ENCODE measurements at places on chromosomes 13 and 19.
A peak's percentile ranks its signal among the peaks of the same experiment; 100 is the strongest.

- DNase-seq = no peak
Measured at GRCh38 chr13:26420282-26420960, 137.1 kb upstream of the WASF3 start.

DNA sequence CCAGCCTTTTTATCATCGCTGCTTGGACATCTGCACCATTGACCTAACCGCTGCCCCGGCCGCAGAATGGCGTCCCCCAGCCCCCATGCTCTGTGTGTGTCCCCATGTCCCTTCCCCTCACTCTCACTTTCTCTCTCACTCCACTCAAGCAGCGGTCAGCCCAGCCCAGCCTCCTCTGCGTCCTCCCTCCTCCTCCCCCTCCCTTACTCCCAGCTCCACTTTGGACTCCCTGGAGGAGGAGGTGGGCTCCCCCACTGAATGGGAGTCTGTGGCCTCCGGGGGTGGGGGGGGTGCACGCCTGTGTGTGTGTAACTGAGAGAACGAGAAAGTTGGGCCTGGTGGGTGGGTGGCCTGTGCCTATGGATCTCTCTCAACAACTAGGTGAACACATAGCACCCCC, 2.2 kb downstream of the MAP2K7 start:
- no peak for DNase-seq

- DNase-seq = no peak
Measured at GRCh38 chr19:2235381-2236063, 607 bp downstream of the PLEKHJ1 start.

GRCh38 chr13:113880651-113881611, 17.1 kb upstream of the GAS6 start:
- DNase-seq = peak; percentile 43

- DNase-seq = peak; percentile 74
Measured at GRCh38 chr13:43303033-43303729, 279.8 kb downstream of the DNAJC15 start.

GRCh38 chr13:41673640-41674039, 216.3 kb downstream of the RGCC start:
- DNase-seq = no peak

DNA sequence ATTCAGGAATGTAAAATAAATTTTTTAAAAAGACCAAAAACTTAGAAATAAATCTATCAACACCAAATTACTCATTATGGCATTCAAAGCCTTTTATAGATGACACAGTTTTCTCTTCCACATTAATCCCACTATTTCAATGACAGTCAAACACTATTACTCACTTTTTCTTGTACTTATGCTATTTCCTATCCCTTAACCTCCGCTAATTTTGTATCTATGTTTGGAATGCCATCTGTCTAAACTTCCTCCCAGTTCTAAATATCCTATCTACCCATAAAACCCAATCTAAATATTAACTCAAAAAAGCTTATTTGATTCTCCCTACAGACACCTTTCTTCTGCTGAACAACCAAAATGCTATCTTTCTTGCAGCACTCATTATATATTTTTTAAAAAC, 203.5 kb downstream of the ENOX1 start:
- no peak for DNase-seq

- no peak for DNase-seq
Measured at GRCh38 chr13:73741742-73742141, 392.5 kb downstream of the KLF12 start.

- no peak for DNase-seq
Measured at GRCh38 chr13:98522371-98522770, 54.5 kb downstream of the STK24 start.

- no peak for DNase-seq
Measured at GRCh38 chr13:20942938-20943559, 40.5 kb upstream of the XPO4 start.

GRCh38 chr13:68708336-68708908, 1399.2 kb upstream of the ATXN8OS start:
- DNase-seq = no peak

DNA sequence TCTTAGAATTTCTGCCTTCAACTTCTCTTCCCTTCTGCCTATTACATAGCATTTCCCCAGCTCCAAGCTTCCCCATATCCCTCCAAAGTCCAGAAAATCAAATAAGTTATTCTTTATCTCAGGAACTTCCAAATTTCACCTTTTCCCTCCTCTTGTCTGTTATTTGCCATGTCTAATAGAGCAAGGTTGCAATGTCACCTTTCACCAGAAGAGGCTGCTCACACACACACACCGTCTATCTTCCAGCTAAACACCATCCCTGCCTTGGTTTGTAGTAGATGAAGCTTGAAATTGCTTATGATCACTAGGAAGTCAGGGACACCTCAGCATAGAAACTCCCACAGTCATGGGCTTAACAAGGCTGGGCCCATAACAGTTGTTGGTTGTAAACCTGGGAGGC, 48.4 kb downstream of the ZNRF4 start:
- DNase-seq = no peak

DNA sequence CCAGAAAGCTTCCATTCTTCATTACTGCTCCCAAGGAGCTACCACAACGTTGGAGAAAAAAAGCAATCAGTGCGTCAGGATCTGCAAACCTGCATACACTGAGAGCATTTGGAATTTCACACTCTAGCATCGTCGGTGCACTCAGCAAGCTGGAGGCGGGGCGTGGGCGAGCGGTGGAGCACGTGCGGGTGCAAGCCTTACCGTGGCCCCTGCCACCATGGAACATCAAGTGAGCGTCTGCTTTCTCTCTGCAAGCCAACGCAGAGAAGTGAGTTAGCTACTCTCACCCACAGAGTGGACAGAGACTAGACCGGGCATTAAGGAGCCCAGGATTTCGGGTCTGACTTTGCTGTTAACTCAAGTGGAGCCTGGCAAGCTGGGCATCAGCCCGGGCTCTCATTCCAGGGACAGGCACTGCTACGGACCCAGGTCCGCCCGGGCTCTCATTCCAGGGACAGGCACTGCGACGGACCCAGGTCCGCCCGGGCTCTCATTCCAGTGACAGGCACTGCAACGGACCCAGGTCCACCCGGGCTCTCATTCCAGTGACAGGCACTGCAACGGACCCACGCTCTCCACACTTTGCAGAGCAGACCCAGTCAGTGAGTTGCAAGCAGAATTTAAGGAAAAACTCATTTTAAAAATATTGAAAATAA, 124.1 kb upstream of the SPACA7 start:
- peak; percentile 32 for DNase-seq

GRCh38 chr19:35786299-35787160, 11.2 kb downstream of the ARHGAP33 start:
- DNase-seq = no peak

DNA sequence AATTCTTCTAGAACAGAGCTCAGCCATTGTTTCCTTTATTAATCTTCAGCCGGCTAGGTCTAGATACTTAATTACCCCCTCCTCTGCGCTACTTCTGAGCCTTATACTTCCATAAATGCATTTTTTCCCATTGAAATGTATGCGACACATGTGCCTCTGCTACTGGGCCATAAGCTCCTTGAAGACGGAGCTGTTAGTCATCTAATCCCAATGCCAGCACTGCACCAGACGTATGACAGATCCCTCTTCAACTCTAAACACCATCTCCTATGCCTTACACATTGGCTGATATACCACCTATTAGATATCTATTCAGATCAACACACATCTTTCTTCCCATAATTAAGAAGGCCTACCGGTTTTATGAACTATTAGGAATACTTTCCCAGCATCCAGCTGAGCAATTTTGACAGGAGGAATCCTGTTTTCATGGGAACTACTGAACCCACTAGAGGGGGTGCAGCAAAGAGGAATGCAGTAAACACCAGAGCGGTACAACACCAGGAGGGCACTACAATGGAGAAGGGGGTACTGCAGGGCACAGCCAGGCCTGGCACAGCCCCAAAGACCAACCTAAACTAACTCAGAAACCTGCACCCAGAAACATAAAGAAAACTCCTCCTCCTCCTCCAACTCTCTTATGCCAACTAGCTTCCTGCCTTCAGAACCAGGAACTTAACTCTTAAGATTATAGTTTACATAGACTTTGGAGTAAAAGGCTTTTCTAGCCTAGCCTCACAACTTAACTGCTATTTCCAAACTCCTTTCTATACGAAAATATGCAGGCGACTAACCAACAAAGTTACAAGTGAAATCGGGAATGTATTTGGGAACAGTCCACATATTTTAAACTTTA, 18.7 kb downstream of the STK24 start:
- DNase-seq = no peak

DNA sequence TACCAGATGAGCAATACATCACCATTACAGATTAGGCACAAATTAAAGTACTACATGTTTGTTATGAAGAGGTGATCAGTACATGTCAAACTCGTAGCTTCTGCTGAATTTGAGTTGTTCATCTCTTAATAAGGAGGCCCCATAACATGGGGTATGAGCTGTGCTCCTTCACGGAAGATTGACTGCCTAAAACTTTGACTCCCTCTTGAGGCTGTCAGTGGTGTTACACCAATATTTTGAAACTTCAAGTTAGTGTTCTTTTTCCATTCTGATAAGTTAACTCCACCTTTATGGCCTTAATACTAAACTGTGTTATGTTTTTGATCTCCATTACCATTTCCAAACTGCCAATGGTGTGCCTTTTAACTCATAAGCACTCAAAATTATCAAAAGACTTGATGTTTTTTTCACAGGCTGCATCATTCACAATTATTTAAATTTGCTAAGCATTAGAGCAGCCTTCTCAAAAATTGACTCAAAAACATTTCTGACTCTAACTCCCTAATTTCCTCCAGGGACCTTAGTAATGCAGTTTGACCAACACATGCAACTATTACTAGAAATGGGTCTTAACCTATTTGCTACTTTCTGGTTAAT, 1591.5 kb downstream of the PCDH9 start:
- DNase-seq = no peak

DNA sequence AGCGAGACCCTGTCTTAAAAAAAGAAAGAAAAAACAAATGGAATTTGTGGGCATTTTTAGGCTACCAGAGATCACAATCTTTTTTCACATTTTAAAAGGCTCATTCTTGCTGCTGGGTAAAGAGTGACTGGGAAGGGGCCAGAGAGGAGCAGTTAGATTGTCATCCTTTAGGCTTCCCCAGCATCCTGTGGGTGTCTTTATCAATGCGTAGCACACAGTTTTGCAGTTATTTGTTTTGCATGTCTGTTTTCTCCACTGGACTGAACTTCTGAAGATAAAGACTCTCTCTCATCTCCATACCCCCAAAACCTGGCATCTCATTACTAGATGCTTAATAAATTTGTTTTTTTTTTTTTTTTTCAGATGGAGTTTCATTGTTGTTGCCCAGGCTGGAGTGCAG, 2.1 kb upstream of the UTP14C start:
- DNase-seq = no peak

GRCh38 chr19:57441979-57442752, 7.0 kb downstream of the ZNF749 start:
- DNase-seq = no peak

DNA sequence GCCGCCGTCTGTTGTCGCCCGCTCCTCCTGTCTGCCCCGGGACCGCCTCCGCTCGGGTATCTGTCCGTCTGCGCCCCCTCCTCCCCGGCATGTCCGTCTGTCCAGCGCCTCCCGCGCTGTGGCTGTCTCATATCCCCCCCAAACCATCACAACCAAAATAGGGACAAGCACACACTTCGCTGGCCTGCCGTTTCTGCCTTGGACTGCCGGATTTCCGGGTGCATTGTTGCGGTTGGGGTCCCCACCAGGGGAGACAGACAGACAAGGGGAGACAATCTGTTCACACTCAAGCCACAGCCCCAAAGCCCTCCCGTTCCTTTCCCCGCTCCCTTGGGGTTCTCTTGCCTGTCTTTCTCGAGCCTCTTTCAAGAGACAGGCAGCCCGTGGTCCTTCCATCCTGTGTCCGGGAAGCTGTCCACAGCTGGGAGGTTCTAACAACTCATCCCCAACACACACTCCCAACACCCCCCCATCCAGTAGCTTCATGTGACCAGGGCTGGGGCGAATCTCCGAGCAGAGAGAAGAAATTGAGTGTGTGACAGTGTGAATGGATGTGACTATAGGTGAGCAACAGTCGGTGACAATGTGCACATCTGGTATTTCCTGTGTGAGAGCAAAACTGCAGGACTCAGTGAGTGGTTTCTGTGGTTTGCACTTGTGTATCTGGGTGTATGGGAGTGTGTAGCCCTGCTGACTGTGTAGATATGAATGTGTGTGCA, 16.5 kb upstream of the FOSB start:
- no peak for DNase-seq

DNA sequence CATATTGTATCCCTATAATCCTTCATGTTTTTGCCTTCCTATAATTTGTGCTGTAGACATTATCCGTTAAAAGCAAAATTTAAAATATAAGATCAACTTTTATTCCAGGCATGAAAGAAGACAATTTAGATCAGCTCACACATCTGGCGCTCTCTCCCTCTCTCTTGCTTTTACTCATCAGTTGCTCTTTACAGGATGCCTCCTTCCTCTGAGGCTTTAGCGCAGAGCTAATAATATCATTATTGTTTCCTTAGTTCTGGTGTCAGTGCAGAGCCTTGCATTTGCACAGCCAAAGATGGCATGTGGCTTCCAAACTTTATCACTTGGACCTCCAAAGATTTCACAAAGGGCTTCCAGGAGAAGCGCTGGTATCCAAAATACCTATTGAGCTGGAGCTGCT, 295.1 kb downstream of the FGF9 start:
- DNase-seq = no peak

DNA sequence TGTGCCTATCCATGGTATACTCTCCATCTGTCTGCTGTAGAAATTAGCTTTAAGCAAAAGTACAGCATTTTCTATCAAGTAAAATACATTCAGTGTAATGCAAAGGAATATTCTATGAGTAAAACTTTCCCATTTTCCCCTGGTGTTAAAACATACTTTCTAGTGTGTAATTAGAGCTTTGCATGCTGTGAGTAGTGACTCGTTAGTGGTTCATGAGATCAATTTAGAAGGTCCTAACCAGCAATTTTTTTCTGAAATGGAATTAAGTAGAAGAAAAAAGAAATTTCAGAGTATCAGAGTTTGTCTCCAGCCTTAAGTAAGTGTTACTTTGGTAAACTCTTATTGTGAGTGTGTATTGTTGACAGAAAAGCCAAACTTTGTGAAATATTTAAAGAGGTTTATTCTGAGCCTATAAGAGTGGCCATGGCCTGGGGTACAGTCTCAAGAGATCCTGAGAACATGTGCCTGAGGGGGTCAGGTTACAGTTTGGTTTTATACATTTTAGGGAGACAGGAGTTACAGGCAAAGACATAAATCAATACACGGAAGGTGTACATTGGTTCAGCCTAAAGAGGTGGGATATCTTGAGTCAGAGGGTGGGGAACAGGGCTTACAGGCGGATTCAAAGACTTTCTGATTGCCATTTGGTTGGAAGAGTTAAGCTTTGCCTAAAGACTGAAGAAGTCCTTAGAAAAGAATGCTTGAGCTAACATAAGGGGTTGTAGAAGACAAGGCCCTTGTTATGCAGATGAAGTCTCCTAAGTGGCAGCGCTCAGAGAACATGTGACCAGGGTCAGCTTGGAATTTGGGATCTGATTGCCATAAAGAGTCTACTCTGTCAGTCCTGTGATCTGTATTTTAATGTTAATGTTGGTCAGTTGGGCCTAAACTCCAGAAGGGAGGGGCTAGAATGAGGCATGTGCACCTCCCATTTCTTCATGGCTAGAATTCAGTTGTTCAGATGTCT, 25.5 kb downstream of the FAM187B start:
- DNase-seq = no peak
